ENCODE measurements at places on chromosomes 5 and 9.

DNA sequence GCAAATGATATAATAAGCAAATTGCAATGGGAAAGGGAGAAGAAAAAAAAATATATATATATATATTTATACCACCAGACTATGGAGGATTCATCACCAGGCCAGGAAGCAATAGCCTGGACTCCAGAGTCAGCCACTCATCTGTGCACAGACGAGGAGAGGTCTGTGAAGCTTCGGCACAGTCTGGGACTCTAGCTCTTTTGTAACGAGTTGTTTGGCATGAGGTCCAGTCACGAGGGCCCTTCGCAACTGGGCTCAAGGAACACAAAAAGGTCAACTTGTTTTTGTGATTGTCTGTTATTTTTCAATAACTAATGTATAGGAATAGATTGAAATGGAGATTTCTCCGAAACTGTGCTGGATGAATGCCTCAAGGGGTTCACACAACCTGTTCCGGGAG is 14.7 kb upstream of the FGF1 start:
- DNase-seq: no peak

DNA sequence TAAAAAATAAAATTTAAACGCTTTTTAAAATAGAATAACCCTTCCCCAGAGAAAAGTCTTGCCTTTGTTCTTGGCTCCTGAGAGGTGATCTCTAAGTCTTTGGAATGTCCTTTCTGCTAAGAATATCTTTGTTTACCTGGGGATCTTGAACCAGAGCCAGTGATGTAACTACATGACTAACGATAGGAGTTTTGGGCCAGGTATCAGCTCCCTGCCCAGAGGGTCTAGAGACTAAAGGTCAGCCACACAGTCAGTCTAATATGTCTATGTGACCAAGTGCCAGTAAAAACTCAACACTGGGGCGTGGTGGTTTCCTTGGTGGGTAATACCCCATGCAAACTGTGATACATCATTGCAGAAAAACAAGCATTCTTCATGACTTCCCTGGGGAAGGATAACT is 1351.9 kb upstream of the C9orf72 start:
- no peak for DNase-seq

DNA sequence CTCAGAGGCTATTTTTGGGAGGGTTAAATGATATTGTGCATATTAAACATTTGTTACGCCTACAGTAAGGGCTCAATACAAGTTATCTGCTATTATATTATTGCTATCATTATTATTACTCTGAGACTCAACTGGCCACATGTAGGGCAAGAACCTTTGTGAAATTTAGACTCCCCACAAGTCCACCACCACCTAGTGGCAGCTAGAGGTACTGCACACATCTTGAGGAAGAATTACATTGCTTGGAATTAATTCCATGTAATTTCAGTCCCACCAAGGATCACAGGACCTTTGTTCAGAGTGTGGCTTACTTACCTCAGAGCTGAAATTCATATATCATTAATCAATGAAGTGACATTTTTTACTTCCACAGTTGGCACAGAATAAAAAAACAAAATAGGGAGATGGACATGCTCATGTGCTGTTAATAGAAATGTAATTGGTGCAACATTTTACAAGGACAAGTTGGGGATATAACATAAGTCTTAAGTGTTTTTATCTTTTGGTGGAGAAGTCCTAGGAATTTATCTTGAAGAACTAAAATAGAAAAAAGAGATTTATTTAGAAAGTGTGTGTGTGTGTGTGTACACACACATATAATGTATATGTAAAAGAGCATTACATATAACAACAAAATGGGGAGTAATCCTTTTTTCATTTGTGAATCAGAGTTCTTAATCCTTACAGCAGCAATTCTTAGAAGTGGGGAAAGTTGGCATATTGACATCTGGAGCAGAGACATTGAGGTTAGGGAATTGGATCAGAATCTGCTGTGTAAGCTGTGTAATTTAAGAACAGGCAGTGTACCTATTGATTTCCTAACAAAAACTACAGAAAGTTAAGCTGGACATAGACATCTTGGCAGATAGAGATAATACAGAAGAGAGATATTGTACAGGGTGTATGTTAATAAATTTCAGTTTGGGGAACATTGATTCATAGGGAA is 11.2 kb downstream of the MSANTD3 start:
- DNase-seq: peak; percentile 83

DNA sequence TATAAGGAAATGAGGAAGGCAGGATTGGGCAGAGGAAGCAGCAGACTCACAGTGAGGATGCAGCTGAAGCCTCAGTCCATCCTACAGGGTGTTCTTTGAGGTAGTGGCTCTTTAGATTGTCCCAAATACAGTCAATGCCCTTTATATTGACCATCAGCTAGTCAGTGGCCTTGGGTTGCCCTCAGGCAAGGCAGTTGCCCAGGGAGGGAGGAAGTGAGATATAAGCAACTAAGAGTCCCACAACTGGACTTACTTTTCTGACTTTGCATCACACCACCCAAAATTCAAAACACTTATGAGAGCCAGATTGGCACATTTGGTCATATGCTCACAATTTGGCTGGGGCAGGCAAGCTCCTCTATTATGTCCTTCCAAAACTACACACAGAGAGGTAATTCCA is 9.4 kb upstream of the SLC12A2 start:
- DNase-seq: no peak

- no peak for DNase-seq
These were observed 56.0 kb upstream of the UBTD2 start for GRCh38 chr5:172339264-172340180.

DNA sequence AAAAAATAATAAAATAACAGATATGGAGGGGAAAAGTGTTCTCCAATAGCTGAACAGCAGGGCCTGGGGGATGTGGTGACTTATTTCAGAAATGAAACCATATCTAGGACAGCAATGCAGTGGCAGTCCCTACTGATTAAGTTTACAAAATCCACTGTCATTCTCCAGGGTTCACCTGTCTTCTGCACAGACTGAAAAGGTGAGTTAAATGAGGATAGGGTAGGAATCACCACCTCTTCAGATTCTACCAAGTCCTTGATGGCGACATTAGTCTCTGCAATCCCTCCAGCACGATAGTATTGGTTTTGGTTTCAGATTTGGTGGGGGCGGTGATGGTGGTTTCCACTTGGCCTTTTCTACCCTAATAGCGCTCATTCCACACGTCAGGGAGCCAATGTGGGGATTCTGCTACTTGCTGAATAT is 32.3 kb upstream of the NPM1 start:
- DNase-seq: no peak

All from cardiac muscle cell (in vitro differentiated cells and primary cell).